ENCODE measurements at places on chromosomes 12 and 14. TPM values are rescaled to one million over a fixed set of nuclear protein-coding genes. Genes with fewer than 3 reads are reported as not detected.

- DNase-seq: no peak
These were observed 78.3 kb downstream of the TSHR start for GRCh38 chr14:81033698-81034240.

DNA sequence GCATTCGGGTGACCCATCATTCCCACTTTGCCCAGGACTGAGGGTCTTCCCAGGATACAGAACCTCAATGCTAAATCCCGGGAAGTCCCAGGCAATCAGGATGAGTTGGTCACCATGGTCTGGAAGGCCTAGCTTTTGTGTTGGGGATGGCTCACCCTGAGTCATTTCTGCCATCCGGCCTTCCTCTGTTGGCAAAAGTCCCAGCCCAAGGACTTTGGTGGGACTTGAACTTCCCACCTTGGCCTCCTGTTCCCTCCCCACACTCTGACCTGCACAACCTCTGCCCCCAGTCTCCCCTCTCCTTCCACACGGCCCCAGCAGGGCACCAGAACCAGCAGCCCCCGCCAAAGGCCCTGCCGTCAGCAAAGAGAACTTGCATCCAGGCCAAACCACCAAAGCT lies 24.6 kb upstream of the NCOR2 start:
- DNase-seq: no peak

DNA sequence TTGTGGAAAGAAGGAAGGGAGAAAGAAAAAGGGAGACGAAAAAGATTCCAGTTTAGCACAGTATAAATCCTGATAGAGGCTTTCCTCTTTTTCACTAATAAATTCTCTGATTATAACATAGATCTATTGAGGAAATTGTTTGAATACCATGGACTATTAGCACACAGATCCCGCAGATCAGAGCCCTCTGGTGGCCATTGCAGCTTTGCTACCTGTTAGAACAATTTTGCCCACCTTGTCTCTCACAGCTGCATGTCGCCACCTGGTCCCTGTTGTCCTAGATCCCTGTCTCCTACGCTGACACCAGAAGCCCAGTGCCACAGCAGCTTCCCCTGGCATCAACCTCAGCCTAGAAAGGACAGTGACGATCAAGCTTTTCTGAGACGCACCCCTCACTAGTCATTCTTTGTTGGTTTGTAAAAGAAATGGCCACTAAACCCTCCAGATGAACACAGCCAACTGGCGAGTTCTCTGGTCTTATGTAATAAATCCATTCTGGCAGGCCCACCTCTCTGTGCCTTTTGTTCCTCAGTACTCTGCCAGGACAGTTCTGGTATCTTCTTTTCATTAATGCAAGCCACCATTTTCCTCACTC lies 9.9 kb downstream of the GPHB5 start:
- no peak for DNase-seq

DNA sequence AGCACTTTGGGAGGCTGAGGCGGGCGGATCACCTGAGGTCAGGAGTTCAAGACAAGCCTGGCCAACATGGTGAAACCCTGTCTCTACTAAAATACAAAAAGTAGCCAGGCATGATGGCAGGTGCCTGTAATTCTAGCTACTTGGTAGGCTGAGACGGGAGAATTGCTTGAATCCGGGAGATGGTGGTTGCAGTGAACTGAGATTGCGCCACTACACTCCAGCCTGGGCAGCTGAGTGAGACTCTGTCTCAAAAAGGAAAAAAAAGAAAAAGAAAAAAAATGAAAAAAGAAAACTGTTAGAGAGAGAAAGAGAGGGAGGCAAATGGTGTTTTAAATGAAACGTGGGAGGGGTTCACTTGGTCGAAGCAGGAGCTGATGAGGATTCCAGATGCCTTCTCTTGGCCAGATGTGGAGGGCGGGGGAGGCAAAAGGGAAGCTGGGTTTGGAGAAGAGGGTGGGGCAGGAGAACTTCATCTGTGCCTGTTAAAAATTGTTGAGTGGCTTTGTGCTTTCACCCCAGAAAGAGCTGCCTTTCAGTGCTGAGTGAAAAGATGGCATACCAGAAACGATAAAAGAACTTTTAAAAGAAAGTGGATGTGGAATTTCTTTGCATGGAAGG lies 1.1 kb downstream of the EMP1 start:
- DNase-seq: no peak

DNA sequence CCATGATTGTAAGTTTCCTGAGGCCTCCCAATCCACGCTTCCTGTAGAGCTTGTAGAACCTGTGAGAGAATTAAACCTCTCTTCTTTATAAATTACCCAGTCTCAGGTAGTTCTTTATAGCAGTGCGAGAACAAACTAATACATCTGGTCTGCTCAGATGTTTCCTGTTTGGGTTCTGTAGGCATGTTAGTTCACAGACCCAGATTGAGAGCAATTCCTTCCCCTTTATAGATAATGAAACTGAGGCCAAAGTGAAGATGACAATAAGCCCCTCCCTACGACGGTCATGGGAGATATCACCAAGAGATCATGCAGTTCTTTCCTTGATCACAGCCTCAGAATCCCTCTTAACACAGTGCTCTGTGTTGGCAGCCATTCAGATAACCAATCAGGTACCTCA lies 76.5 kb upstream of the CLMN start:
- DNase-seq: no peak

DNA sequence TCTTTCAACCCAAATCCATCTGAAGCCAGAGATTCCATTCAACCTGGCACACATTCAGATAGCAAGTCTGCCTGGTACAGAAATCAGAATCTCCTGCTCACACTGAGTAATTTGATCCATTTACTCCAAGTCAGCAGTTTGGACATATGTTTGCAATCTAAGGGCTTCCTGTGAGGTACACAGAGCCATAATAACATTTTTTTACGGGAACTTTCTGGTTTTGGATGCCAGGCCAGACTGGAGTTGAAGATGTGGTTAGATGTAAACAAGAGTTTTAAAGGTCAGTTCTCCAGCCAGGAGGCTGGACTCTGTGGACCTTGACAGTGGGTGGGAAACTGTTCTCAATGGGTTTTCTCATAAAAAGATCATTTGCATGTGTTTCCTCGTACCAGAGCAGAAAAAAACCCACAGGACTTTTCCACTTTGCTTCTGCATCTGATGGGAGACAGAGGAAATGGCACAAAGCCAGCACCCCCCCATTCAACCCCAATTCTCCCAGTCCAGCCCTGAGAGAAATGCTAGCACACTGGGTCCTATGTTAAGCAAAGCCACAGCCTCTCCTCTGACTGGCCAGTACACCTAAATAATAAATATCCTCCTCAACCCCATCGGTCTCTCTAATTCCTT lies 17.7 kb upstream of the TSPAN11 start:
- no peak for DNase-seq

Gene ACSM4
- total RNA-seq: not detected

Gene KRT74
- 0.72 TPM for total RNA-seq

Gene PTCSC3
- not detected for total RNA-seq

Data from naive thymus-derived CD4-positive, alpha-beta T cell (primary cell).